HepG2 (cell line): ENCODE measurements at places on chromosomes 11 and 22. TPM values are rescaled to one million over a fixed set of nuclear protein-coding genes. Genes with fewer than 3 reads are reported as not detected.

GRCh38 chr11:11668274-11668673 lies 46.5 kb upstream of the GALNT18 start:
- DNase-seq: no peak

- DNase-seq: no peak
Observed at GRCh38 chr11:73012121-73012863, 129.8 kb downstream of the FCHSD2 start.

DNA sequence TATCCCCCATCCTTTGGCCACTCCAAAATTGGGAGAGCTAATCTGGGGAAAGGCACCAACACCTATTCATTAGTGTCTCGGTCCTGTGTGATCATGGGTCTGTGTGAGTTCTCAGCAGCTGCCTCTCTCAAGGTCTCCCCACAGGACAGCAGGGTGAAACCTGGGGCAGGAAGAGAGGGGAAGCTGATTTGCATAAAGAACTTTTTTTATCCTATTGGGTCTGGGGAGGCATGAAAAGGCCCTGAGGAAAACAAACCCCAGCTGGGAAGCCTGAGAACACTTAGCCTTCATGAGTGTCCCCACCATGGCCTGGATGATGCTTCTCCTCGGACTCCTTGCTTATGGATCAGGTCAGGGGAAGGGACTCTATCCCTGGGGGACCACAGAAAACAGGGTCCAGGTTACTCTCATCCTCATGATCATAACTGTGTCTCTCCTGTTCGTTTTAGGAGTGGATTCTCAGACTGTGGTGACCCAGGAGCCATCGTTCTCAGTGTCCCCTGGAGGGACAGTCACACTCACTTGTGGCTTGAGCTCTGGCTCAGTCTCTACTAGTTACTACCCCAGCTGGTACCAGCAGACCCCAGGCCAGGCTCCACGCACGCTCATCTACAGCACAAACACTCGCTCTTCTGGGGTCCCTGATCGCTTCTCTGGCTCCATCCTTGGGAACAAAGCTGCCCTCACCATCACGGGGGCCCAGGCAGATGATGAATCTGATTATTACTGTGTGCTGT lies 116.0 kb upstream of the TOP3B start:
- no peak for DNase-seq

Gene TFIP11
- total RNA-seq: 20.8 and 22.8 TPM in 2 replicates

- DNase-seq: no peak
Observed at GRCh38 chr11:61046833-61047232, 55.5 kb upstream of the CD5 start.

Gene TRIM51
- not detected in 2 replicates for total RNA-seq

DNA sequence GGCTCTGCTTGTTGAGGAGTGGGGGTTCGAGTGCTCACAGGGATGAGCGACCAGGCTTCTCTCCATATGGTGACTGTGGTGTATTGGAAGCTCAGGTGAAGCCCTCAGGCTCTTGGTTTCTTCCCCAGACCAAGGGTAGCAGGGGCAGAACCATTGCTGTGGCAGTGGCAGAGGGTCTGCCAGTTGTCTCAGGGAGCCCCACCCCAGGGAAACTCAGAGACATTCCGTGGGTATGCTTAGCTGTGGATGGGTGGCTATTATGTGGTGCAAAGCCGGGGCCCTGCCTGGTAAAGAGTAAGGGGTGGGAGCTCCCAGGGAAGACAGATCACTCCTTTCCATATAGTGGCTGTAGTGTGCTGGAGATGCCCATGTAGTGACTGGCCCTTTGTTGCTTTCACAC lies 167.8 kb downstream of the DLG2 start:
- no peak for DNase-seq

DNA sequence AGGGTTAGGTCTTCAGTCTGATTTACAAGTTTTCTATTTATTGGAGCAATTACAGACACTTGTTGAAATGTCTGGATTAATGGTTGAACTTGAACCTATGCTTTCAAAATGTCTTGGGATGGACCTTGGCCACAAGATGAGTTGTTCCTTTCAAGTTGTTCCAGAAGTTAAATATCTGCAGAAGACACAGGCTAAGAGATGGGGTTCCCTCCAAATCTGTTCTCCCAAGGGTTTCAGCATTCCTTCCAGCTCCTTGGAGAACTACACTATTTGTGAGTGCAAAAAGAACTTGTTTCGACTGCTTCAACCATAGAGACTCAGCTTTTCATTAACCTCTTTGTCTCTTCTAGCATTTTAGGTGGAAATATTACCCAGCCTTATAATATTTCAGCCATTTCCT lies 189.0 kb upstream of the BLID start:
- no peak for DNase-seq

- DNase-seq: peak; percentile 94
Observed at GRCh38 chr11:33699515-33700062, 1.0 kb downstream of the C11orf91 start.

Gene KRTAP5-11
- not detected in 2 replicates for total RNA-seq

DNA sequence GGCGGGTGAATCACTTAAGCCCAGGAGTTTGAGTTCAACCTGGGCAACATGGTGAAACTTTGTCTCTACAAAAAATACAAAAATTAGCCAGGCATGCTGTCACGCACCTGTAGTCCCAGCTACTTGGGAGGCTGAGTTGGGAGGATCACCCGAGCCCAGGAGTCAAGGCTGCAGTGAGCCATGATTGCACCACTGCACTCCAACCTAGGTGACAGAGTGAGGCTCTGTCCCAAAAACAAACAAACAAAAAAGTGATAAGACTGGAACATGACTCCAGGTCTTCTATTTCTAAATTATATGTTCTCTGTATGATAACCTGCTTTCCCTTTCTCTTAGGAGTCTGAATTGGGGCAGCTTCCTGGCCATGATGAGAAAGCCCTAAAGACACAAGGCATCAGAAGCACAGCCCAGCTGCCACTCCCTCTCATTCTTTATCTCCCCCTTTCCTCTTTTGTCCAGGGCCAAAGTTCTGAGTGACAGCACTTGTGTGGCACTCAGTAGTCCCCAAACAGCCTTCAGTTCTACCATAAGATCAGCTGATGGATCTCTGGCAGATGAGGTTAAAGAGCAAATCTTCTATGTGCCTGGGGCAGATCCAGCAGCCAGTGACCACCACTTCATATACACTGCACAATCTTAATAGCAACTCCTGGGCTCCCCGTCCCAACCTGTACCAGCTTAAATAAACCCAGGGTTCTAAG lies 136.0 kb downstream of the C11orf58 start:
- peak; percentile 52 for DNase-seq

Gene C11orf86
- total RNA-seq: 0.11 and 0.17 TPM in 2 replicates

- DNase-seq: no peak
Observed at GRCh38 chr11:123616505-123617198, 37.8 kb downstream of the SCN3B start.

- no peak for DNase-seq
Observed at GRCh38 chr11:90701716-90702115, 478.9 kb upstream of the CHORDC1 start.

DNA sequence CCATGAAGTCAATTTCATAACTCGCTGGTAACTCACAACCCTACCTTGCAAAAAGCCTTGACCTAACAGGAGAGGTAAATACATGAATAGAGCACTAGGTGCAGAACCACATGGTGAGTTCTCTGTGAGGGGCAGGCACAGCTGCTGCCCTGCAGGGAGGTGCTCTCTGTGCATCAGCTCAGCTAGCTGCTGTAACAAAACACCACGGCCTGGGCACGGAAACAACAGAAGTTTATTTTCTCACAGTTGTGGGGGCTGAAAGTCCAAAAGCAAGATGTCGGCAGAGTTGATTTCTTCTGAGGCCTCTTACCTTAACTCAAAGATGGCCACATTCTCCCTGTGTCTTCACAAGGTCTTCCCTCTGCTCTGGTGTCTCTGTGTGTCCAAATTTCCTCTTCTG lies 13.0 kb upstream of the MRPL11 start:
- no peak for DNase-seq

DNA sequence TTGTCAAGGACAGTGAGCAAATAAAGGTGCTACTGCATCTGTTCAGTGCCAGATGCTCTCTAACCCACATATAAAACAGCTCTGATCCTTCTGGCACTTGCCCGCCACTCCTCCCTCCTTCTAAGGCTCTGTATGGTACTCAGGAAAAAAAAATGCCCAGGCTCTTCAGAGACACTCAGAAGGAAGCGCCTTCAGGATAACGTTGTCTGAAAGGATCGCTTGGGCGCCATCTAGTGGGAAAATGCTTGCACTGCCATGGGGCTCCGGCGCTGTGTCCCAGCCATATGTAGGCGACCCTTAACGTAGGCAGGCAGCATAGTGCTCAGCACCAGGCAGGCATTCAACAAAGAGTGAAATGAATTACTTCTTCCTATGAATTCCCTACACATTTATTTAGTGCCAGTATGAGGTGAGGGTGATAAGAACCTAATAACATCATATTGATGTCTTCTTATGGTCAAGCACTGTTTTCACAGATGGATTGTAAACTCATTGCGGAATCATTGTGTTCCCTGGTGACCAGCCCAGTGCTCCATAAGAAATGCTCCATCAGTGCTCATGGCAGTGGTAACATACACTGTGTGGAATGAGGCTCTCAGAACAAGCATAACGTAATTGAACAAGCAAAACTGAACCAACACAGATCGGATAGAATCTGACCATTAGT lies 39.6 kb downstream of the PAMR1 start:
- DNase-seq: peak; percentile 34

Gene FREY1
- 0.73 TPM in 1 of 2 replicates, not detected in the other for total RNA-seq

- DNase-seq: no peak
Observed at GRCh38 chr11:64621283-64622019, 30.4 kb downstream of the SLC22A12 start.

DNA sequence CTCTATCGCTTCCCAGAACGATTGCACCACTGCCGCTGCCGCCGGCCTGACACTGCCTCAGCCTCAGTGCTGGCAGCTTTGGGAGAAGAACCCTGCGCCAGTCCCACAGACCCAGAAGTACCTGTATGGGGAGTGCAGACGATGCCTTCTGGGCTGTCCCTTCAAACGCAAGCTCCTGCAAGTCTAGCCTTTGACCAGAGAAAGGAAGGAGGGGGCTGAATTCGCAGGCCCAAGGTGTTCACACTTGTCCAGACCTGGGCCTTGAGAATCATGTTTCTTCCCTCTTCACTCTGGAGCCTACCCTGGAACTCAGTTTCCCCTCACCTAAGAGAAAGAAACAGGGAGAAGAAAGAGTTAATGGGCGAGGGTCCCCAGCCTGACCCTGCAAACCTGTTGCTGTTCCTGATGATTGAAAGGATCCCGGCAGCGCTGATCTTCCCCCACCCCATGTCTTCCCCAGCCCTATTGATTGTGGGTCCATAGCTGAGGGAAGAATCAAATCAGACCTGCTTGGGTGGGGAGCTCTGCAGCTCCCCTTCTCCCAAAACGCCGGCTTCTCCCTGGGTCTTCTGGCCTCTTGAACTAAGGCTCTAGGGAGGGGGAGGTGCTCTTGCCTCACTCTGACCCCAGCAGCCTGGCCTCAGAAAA lies 786 bp upstream of the MCAM start:
- DNase-seq: no peak

- peak; percentile 26 for DNase-seq
Observed at GRCh38 chr11:69540118-69541000, 58.9 kb downstream of the LINC01488 start.

DNA sequence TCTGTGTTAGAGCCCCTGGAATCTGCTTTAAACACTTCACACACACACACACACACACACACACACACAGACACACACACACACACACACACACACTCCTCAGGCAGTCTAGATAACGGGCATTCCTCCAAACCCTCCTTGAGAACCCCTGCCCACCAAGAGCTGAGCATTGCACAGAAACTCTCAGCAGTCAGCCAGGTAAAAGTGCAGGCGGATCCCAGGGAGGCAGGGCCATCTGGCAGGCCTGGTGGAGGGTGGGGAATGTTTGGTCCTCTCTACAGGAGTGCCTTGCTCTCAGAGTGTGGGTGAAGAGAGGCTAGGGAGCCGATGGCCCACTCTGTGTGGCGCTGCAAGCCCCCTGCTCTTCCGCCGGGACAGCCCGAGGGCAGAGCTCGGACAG lies 190.2 kb downstream of the BUD13 start:
- no peak for DNase-seq

GRCh38 chr11:117492578-117493251 lies 165.1 kb downstream of the CEP164 start:
- no peak for DNase-seq

Gene DCHS1
- total RNA-seq: under 0.01 TPM in 1 of 2 replicates, not detected in the other

GRCh38 chr22:30241576-30242371 lies 4.8 kb downstream of the LIF start:
- no peak for DNase-seq

- no peak for DNase-seq
Observed at GRCh38 chr11:69674267-69674885, 777 bp downstream of the LTO1 start.

Gene CAPN5
- total RNA-seq: 0.22 and 0.27 TPM in 2 replicates

Gene AQP11
- 8.5 and 15.3 TPM in 2 replicates for total RNA-seq

- DNase-seq: no peak
Observed at GRCh38 chr11:126727381-126727780, 273.2 kb downstream of the KIRREL3 start.

DNA sequence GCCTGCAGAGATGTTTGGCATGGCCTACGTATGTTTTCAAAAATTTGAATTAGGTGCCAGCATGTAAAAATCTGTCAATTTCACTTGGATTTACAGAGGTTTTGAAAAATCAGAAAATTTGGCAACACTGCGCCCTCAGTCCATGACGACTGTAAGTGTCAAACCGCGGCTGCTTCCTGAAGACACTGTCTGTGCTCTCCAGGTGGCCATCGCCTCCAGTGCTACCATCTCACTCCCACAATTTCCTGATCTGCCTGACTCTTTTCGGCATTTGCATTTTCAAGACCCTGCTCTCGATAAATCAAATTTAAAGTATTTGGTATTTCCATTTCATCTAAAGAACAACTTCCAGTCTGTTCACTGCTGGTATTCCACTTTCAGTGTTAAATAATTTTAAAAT lies 34.6 kb downstream of the VSIG10L2 start:
- DNase-seq: no peak

Gene CDON
- 8.4 and 12.8 TPM in 2 replicates for total RNA-seq

DNA sequence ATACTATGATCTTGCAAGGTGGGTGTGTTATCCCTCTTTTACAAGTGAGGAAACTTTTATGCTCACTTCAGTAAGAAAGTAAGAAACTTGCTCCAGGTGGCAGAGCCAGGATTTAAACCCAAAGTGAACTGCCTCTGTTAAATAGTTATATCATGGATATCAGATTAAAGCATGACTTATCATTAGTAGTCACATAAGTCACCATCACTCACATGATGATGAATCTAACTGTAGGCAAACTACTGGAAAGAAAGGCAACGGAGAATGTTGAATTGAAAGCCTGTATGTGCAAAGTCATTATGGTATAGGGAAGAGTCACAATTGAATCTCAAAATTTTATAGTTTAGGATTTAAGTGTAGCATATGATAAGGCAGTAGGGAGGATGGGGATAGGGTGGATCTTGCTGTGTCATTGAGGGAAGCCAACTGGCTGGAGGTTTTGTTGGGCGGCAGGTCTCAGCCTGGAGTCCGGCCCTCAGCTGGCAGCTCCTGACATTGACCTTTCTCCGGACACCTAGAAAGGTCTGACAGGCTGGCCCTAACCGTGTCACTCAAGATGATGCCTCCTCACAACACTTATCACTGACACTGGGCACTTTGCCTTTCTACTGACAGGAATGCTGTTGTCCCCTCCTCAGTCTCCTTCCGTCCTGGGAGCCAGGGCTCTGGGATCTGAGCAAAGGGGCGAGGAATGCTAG lies 98.3 kb downstream of the EMSY start:
- no peak for DNase-seq

GRCh38 chr11:44954051-44954906 lies 3.6 kb upstream of the TP53I11 start:
- DNase-seq: no peak

- no peak for DNase-seq
Observed at GRCh38 chr11:16781936-16782919, 43.8 kb downstream of the C11orf58 start.
